ENCODE measurements at places on chromosomes 12 and 14. TPM values are rescaled to one million over a fixed set of nuclear protein-coding genes. Genes with fewer than 3 reads are reported as not detected.

- no peak for DNase-seq
These were observed 18.3 kb upstream of the WIF1 start for GRCh38 chr12:65139389-65139788.

- DNase-seq: no peak
These were observed 65.4 kb downstream of the TAOK3 start for GRCh38 chr12:118307069-118307954.

GRCh38 chr12:120475643-120476042, 6.1 kb upstream of the SRSF9 start:
- no peak for DNase-seq

The EIF2S3B gene
- total RNA-seq: not detected

The TMEM260 gene
- total RNA-seq: 39.9 TPM

The TAS2R42 gene
- total RNA-seq: not detected

- DNase-seq: no peak
These were observed 1009.5 kb upstream of the TMEM132C start for GRCh38 chr12:127257366-127257935.

DNA sequence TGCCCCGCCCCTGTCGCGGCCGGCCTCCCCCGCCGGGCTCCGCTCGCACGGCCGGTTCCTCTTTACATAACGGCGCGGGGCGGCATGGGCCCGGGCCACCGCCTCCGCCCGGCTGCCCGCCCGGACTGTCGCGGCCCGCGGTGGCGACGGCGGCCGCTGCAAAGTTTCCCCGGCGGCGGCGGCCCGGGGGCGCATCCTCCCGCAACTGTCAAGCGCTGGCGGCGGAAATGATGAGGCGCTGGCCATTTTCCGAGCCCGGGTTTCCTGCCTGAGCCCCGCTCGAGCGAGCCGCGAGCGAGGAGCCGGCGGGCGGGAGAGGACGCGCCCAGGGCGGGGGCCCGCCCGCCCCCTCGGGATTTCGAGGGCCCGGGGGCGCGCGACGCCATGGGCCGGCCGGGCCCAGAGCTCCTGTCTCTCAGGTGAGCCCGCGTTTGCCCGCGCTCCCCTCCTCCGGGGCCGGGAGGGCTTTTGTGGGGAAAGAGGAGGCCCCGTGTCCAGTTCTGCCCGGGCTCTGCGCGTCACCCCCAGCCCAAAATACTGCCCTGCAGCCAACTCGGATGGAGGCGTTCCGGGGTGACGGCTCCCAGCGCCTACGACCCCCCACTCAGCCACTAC, at the start of gene SH2B3:
Gene SH2B3, plus strand, starts transcription at position 65 of the 615 bp plus-strand sequence. CDS start 12,223 bp downstream, outside the sequence.
- DNase-seq: no peak

The PPM1H gene
- total RNA-seq: 10.3 TPM

The CLEC2B gene
- total RNA-seq: 13.1 TPM

GRCh38 chr12:52847335-52848102, 1.3 kb downstream of the KRT78 start:
- DNase-seq: no peak

The GPR135 gene
- total RNA-seq: 13.8 TPM
